ENCODE measurements at places on chromosomes 6 and 20.

GRCh38 chr6:5869261-5869660, 137.5 kb downstream of the NRN1 start:
- no peak for DNase-seq

GRCh38 chr6:2557181-2557720, 193.5 kb downstream of the MYLK4 start:
- DNase-seq: no peak

- DNase-seq: no peak
These were observed 30.9 kb downstream of the TMEM200A start for GRCh38 chr6:130396722-130397121.

DNA sequence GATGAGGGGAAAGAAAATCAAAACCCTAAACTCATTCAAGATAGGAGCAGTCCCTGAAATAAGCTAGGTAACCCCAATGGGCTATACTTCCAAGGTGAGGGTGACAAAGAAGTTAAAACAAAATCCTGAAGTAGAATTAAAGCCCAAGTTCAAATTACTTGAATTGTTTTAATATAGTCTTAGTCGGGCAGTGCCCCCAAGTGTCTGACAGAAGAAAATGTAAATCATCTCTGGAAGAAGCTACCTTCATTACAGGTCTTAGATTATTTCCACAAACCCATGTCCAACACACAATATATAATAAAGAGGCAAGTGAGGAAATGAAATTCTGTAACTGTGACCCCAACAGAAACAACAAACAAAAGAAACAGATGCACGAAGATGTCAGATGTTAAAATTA, 36.8 kb upstream of the L3MBTL3 start:
- no peak for DNase-seq

All from right renal cortex interstitium (tissue), 3 donors.